Activated CD4-positive, alpha-beta memory T cell treated with anti-CD3 and anti-CD28 coated beads, Interleukin-2, amount 10 ng/mL, durations not matched to agents 7 days and 5 days (primary cell): ENCODE measurements at places on chromosomes 6 and 20. TPM values are rescaled to one million over a fixed set of nuclear protein-coding genes. Genes with fewer than 3 reads are reported as not detected.

The TMEM217 gene
- total RNA-seq, result 2.1 TPM

The GID8 gene
- total RNA-seq, result 32.8 TPM

The VSTM2L gene
- total RNA-seq, result 0.20 TPM

DNA sequence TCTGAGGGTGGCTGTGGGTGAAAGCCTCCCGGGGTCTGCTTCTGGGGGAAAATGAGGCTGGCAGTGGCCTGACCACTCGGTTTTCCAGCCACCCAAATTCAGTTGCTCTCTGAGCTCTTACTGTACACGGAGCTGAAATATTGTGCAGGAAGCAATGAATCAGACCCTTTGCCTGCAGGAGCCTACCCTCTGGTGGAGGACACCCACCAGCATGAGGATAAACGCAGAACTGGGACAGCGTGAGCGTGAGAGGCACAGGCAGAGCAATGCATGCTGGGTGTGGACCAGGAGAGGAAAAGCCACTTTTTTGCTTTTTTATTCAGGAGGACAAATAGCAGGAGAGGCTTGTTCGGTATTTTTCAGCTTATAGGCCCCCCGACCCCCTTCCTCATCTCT is 298.0 kb downstream of the QKI start:
- H3K36me3 ChIP-seq, result no peaks in the 10 kb centered on the region
- no peak for DNase-seq
- H3K27me3 ChIP-seq, result peaks cover 4% of the 10 kb centered on the region
- H3K4me3 ChIP-seq, result no peak overlapping the region

GRCh38 chr6:16199804-16200203 is 38.6 kb upstream of the GMPR start:
- H3K27ac ChIP-seq, result no peak overlapping the region
- peaks cover 14% of the 10 kb centered on the region for H3K27me3 ChIP-seq
- DNase-seq, result no peak
- no peaks in the 10 kb centered on the region for H3K36me3 ChIP-seq

- H3K36me3 ChIP-seq, result no peaks in the 10 kb centered on the region
- no peak for DNase-seq
- no peak overlapping the region for H3K4me3 ChIP-seq
- no peak overlapping the region for H3K27ac ChIP-seq
- no peaks in the 10 kb centered on the region for H3K4me1 ChIP-seq
- no peaks in the 10 kb centered on the region for H3K27me3 ChIP-seq
These were observed 201.3 kb upstream of the DTNBP1 start for GRCh38 chr6:15864038-15864707.
